SJSA1 (cell line): ENCODE measurements at places on chromosomes 6 and 20. TPM values are rescaled to one million over a fixed set of nuclear protein-coding genes. Genes with fewer than 3 reads are reported as not detected.
A peak's percentile ranks its signal among the peaks of the same experiment; 100 is the strongest.

- DNase-seq: no peak
Measured at GRCh38 chr6:167397712-167398111, 72.8 kb downstream of the TTLL2 start.

DNA sequence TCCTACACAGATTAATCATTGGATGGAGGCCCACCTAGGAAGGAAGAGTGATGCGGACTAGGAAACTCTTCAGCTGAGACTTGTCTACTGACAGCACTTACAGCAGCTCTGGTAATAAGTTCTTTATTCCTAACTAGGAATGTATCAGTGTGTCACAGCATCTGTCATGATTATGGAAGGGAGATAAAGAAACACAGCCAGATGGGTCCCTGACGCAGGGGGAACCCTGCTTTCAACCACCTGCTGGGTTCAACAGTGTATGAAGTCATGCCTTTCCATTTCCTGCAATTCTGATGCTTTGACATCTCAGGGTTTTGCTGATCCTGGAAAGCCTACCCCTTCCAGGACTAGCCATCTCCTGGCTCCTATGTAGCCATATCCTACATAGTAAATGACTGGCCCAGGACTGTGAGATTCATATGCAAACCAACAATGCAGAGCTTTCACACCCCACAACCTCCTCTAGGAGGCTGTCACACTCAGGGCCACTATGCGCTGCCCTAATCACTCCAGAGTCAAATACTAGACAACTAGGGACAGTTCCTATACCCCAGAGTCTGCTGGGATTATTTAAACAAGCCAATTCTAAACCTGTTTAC is 29.0 kb upstream of the MANEA start:
- DNase-seq: no peak

- peak; percentile 76 for DNase-seq
Measured at GRCh38 chr20:61808447-61808846, 257.2 kb downstream of the TAF4 start.

The STMND1 gene
- total RNA-seq: 1.00 TPM in 1 of 2 replicates, not detected in the other

DNA sequence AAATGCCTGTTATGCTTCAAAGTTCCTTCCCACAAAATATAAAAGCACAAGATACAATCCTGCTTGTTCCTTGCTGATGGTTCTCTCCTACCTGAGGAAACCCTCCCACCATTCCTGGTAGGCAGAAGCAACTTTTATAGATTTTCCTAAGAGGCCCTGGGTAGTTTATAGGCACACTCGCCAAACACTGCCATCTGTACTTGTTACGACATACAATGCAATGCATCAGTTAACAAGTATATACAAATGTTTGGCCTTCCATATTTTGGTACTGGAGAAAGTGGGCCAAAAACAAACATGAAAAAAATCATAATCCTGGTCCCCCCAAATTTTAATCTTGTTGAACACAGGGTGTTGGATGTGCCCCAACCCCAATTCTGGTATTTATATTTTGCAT is 16.6 kb downstream of the MCM9 start:
- DNase-seq: no peak

- DNase-seq: no peak
Measured at GRCh38 chr20:40218316-40218969, 470.6 kb downstream of the MAFB start.

The MTO1 gene
- 30.7 and 44.7 TPM in 2 replicates for total RNA-seq

- no peak for DNase-seq
Measured at GRCh38 chr20:9831032-9831431, 7.8 kb downstream of the PAK5 start.

DNA sequence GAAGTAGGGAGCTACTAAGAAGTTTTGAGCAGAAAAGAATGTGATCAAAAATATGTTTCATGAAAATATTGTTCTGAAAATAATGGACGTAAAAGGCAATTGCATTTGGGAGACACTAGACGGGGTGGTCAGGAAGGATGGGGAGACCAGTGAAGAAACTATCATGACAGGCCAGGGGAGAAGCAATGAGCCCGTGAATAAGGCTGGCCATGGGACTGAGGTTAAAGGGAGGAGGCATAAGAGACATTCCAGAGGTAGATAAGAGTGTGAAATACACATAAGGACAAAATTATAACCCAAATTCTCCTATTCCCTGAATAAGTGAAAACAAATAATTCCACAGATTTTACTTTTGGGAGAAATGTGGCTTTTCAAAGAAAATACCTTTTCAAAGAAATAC is 51.7 kb downstream of the MARCKS start:
- DNase-seq: no peak

GRCh38 chr20:34824452-34824805 is 1.0 kb downstream of the NCOA6 start:
- DNase-seq: peak; percentile 52

DNA sequence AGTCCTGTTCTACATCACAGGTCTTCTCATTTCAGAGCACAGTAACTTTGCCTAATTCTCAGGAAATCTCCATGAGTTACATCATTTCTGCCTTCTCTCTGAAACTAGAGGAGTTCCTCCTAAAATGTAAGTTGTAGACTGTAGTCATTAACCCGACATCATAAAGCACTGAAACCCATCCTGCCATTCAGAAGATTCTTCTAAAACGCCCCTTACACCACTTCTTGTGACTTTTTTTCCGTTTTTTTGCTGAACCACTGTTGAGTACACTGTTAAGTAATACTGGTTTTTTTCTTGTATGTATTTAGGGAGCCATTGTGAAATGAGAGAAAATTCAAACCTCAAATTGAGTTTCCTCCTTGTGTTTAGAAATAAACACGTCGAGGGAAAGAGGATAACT is 117.3 kb downstream of the MAP3K4 start:
- no peak for DNase-seq

DNA sequence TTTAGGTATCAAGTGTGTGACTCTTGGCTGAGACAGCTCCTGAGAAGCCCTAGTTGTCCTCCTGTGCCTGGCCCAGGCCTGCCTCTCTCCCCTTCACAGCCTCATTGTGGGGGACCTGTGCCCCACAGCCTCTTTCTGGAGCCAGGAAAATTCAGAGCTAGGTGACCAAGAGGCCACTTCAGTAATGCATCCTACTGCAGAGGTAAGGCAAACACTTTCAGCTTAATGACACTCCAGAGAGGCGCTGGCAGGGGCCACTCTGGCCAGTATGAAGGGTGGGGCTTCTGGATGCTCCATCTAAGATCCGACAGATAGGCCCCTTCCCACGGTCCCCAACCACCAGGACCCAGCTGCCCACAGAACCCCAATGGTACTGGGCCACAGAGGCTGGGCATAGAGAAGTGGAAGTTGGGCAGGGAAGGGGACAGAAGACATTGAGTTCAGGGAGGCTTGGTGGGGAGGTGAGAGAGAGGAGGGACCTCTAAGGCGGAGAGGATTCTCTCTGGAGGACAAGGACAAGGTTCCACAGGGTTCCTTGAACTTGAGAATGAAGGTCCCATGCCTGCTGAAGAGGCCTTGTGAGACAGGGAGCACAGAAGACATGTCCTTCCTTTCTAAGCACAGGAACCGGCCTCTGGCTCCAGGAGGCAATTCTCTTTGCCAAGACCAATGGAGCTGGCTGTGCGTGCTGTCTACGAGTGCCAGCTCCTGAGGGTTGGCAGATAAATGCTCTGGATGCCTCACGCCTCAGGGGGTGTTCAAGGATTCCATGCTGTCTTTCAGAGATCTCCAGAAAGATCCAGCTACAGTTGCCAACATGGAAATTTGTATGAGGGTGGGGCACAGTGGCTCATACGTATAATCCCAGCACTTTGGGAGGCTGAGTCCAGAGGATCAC is 46.4 kb upstream of the TGM2 start:
- DNase-seq: no peak

- peak; percentile 79 for DNase-seq
Measured at GRCh38 chr6:30887901-30888815, 3.8 kb downstream of the DDR1 start.

DNA sequence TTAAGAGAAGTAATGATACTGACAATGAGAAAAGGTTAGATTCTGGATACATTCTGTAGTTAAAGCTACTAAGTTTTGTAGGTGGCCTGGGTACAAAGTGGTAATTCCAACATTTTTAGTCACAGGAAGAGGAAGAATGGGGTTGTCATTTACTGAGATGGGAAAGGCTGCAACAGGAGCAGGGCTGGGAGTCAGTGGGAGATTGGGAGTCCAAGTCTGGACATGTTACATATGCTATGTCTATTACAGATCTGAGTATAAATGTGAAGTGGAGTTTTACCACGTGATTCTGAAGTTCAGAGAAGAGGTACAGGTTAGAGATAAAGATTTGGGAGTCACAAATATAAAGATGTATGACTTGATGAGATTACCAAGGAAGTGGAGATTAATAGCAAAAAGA is 116.2 kb downstream of the RWDD2A start:
- no peak for DNase-seq

DNA sequence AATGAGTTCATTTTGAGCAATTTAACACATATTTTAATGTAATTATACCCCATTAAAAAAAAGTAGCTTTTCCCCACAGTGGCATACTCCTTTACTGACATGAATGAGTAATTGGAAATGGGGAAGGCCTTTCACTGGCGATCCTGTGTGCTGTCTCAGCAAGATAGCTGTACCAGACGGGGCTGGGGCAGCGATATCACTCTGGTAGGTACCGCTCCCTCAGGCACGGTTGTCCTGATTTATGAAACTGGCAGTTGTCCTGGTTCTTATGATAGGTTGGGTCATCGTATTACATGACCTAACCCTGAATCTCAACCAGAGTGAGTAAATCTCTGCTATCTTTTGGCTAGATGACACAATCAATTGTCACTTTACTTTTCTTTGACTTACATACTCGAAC is 355.0 kb upstream of the MAP3K7 start:
- DNase-seq: no peak

GRCh38 chr6:124823240-124824111 is 138.8 kb upstream of the RNF217 start:
- no peak for DNase-seq

The RAMACL gene
- 0.24 and 0.50 TPM in 2 replicates for total RNA-seq

GRCh38 chr6:53931086-53931485 is 136.3 kb downstream of the LRRC1 start:
- no peak for DNase-seq

- DNase-seq: no peak
Measured at GRCh38 chr6:41156001-41156400, 1.9 kb upstream of the TREML1 start.

DNA sequence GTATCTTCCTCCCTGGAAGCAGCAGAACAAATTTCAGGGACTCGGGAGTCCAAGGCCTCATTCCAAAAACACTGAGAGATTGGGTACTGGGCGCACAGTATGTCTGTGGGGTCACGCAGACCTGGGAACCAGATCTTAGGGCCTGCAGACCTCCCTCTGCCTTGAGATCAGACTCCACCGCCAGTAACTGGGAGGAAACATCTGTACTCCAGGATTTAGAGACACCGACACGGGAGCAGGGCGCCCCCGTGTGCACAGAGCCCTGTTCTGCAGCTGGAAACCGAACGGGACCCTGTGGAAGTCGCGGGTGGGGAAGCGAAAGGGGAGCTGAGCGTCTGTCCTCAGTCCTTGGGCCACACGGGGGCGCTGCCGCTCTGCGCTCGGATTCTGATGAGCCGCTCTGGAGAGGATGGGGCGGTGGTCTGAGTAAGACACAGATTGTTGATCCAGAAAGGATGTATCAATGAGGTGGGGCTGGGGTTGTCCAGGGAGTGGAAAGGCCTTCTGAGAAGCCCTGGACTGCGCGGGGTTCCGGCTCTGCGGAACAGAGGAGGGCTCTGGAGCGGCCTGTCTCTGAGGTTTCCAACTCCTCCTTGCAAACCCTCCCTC is 35.7 kb upstream of the HLA-E start:
- peak; percentile 57 for DNase-seq

DNA sequence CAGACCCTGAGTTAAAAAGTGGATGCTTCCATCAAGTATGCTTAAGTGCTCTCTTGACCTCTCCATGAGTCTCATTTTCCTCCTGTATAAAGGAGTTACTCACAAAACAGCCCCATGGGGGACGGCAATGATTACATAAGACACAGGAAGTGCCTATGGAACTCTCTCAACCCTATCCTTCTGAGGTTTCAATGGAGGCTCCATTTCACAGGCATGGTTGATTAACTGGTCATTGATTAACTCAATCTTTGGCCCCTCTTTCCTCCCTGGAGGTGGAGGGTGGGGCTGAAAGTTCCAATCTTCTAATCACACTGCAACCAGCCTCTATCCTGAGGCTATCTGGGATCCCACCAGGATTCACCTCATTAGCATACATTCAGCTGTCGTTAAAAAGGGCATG is 29.3 kb downstream of the CST8 start:
- DNase-seq: no peak

- DNase-seq: no peak
Measured at GRCh38 chr6:192313-192664, 100.0 kb upstream of the DUSP22 start.

- no peak for DNase-seq
Measured at GRCh38 chr20:9532069-9532838, 17.9 kb downstream of the LAMP5 start.

DNA sequence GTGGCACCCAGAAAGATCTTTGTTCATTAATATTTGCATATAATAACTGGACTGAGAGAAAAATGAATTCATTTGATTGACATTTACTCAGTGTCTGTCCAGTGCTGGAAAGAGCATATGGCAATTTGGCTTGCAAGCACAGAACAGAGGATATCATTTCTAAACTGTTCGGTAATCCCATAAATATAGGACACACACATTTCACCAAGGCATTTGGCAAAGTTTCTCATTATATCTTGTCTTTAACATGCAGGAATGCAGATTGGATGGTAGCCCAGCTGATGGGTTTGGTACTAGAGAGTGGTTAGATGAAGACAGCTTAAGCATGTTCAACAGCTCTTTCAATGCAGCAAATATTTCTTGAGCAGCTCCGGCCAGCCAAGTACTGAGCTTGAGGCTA is 259.2 kb downstream of the PRKN start:
- no peak for DNase-seq

The PTCHD4 gene
- total RNA-seq: 1.4 and 2.9 TPM in 2 replicates

GRCh38 chr6:35057449-35058357 is 83.4 kb downstream of the TCP11 start:
- DNase-seq: no peak

DNA sequence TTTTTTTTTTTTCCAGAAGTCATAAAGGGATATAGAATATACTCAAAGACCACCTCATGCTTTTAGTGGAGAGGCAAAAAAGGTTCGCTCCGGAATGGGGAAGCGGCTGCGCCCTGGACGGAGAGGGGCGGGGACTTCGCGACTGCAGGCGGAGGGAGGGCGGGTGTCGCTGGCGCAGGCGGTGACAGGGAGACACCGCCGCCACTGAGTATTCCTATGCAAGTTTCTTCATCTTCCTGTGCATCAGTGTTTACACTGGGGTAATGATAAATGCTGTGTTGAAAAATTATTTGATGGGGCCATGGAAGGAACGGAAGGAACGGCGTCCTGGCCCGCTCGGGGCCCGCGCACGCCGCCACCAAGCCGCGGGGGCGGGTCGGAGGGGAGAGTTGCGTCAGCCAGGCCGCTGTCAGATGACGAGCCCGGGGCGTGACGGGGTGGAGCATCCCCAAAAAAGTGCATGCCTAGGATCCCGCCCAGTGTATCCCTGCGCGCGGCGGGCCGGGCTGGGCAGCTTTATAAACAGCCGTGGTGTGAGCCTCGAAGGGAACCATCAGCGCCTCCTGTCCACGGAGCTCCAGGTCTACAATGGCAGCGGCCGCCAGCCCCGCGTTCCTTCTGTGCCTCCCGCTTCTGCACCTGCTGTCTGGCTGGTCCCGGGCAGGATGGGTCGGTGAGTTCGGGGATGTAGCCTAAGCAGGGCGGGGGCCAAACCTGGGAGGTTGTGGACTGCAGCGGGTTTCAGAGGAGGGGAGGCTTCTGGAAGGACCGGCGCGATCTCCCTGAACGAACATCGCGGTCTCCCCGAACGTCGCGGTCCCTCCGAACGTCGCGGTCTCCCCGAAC is at the start of gene ULBP1:
Gene ULBP1 (plus strand): TSS at position 482 of the 846 bp plus-strand sequence. CDS start 107 bp downstream, at position 589.
- DNase-seq: peak; percentile 59

The CDYL gene
- total RNA-seq: 23.9 and 36.1 TPM in 2 replicates

The FANCE gene
- 16.3 and 20.2 TPM in 2 replicates for total RNA-seq
